ENCODE measurements at places on chromosomes 6 and 20. TPM values are rescaled to one million over a fixed set of nuclear protein-coding genes. Genes with fewer than 3 reads are reported as not detected.

GSTA1 gene
- total RNA-seq = not detected

MRPL18 gene
- 23.5 TPM for total RNA-seq

RAD21L1 gene
- not detected for total RNA-seq

DCBLD1 gene
- 2.8 TPM for total RNA-seq

DEFB132 gene
- not detected for total RNA-seq

PLA2G7 gene
- total RNA-seq = 3.9 TPM

MAN1A1 gene
- total RNA-seq = 99.0 TPM

DEFB119 gene
- total RNA-seq = not detected

ZSCAN12 gene
- 3.8 TPM for total RNA-seq

GPR31 gene
- not detected for total RNA-seq

ECT2L gene
- total RNA-seq = 1.5 TPM

CCDC170 gene
- total RNA-seq = 14.2 TPM

RBM24 gene
- total RNA-seq = 69.4 TPM

SOBP gene
- total RNA-seq = 2.6 TPM

PPIL6 gene
- total RNA-seq = 3.8 TPM

NOTCH4 gene
- 42.5 TPM for total RNA-seq

LYRM4 gene
- total RNA-seq = 33.0 TPM

COL12A1 gene
- total RNA-seq = 210 TPM

FNDC11 gene
- not detected for total RNA-seq

PRR3 gene
- total RNA-seq = 22.8 TPM

HLA-DQB1 gene
- 4.9 TPM for total RNA-seq

SOX12 gene
- 5.9 TPM for total RNA-seq

AMD1 gene
- total RNA-seq = 121 TPM

PACRG gene
- total RNA-seq = 8.8 TPM

ZNF311 gene
- 4.1 TPM for total RNA-seq

TULP4 gene
- total RNA-seq = 77.4 TPM

TREML1 gene
- total RNA-seq = not detected

SLC22A16 gene
- total RNA-seq = 2.9 TPM

ACSS1 gene
- total RNA-seq = 25.4 TPM

MEP1A gene
- not detected for total RNA-seq

MLIP gene
- not detected for total RNA-seq

CYP39A1 gene
- total RNA-seq = 3.8 TPM

OSER1 gene
- total RNA-seq = 56.1 TPM

RSPH9 gene
- total RNA-seq = not detected

KIAA0408 gene
- 31.2 TPM for total RNA-seq

AGER gene
- not detected for total RNA-seq

MRPS26 gene
- 30.4 TPM for total RNA-seq

TSPO2 gene
- total RNA-seq = not detected

C6orf15 gene
- not detected for total RNA-seq

PDYN gene
- not detected for total RNA-seq

PRRT1 gene
- not detected for total RNA-seq

NMBR gene
- total RNA-seq = not detected

STMND1 gene
- total RNA-seq = not detected

PTGIS gene
- total RNA-seq = 64.7 TPM

PLCG1 gene
- 38.8 TPM for total RNA-seq

HLA-DPB1 gene
- 19.8 TPM for total RNA-seq

DYNLT2 gene
- not detected for total RNA-seq

TPX2 gene
- total RNA-seq = 0.59 TPM

SOX18 gene
- total RNA-seq = 6.7 TPM

CLVS2 gene
- total RNA-seq = 0.14 TPM

PLN gene
- total RNA-seq = 140 TPM

TRIM15 gene
- not detected for total RNA-seq

BTN1A1 gene
- not detected for total RNA-seq

Data from uterus (tissue), 4 donors.